AML-193 (cell line): ENCODE measurements at places on chromosomes 11 and 22.
A peak's percentile ranks its signal among the peaks of the same experiment; 100 is the strongest.

DNA sequence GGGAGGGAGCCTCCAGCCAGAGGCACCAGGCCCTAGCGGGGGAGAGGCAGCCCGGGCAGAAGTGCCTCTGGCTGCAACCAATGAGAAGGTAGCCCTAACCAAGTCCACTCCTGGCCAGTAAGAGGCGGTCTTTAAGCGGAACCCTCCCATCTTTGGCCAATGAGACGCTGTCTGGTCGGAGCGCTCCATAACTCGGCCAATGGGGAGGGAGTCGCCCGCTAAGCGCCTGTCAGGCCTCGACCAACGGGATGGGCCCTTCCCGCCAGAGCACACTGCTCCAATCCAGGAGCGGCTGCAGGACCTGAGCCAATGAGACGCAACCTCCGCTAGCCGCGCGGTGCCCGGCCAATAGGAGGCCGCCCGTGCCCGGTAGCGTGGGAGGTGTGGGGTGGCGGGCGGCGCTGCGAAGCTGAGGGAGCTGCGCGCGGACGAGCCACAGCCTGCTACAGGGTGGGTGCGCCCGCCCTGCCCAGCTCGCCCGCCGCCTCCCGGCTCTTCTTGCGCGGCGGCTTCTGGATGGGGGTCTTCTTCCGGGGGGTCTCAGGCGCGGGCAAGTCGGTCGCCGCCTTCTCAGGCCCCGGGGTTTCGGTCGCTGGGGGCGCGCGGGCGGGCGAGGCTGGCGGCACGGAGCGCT lies 12.6 kb downstream of the SCARF2 start:
- no peak for DNase-seq

DNA sequence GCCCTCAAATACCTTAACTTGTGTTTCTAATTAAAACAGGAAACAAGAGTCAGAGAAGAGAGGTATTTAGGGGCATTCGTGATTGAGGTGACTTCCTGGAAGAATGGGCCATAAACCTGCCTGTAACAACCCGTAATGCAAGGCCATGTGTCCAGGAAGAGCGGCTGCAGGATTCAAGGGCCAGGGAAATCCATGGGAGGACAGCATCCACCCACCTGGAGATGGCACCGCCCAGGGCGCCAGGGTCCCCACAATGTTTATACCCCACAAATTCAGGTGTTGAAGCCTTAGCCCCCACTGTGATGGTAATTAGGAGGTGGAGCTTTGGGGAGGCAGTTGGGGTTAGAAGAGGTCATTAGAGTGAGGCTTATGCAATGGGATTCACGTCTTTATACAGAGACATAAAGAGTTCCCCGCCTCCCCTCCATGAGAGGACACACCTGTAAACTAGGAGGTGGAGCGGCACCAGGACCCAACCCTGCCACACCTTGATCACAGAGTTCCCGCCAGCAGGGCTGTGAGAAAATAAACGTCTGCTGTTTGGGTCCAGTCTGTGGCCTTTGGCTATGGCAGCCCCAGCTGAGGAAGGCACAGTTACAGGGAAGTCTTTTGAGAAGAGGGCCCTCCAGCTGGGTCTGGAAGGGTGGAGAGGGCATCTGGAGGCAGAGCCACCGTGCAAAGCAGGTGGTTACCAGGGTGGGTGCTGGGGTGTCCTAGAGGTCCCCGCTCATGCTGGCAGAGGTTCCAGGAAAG lies 1394.3 kb downstream of the TBC1D22A start:
- no peak for DNase-seq

- DNase-seq = peak; percentile 5
Observed at GRCh38 chr11:34565417-34566207, 52.0 kb upstream of the ELF5 start.

DNA sequence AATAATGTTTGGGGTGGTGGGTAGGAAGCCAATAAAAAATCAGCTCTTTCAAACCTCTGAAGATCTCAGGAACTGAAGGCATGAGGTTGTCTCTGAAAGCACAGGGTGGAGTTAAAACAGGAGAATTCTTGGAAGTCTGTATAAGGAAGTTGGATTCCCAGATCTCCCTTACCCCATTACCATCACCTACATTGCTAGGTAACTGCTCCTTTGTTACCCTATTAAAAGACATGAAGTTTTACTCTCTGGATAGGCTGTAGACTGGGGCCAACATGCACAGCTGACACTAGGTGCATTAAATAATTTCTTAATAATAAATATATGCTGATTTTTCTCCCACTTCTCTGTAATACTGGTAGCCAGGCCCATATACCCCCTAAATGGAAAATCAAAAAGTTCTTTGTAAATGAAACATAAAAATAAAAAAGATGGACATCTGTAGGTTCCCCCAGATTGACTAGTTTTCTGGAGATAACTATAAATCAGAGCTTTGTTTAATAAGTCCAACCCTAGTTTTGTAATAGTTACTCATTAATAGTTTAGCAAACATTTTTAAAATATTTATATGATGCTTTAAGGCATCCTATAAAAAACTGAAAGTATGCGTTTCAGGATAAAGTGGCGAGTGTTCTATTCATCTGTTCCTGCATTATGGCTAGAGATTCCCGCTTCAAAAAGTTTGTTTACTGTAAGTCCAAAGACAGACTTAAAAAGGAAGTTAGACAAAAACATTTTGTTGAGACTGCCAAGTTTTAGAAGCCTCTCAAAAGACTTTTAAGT lies 63.8 kb downstream of the KIF18A start:
- no peak for DNase-seq

DNA sequence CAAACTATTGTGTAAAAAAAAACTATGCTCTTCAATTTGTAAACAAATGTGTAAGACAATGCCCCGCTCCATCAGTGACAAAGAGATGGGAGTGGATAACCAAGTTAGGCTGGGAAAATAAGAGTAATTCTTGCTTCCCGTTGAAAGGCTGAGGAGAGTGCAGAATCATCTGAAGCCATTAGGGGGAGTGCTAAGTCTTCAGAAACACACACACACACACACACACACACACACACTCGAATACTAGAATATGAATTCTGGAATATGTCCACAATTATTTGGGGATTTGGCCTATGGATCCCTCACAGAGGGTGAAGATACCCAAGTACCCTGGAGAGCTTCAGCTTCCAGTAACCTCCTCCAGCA lies 27.8 kb upstream of the ROBO3 start:
- DNase-seq = peak; percentile 76

GRCh38 chr11:70546191-70546940 lies 148.0 kb downstream of the CTTN start:
- DNase-seq = no peak
